Right ventricle myocardium superior (tissue), 1 donor: ENCODE measurements at places on chromosomes 13 and 19.

DNA sequence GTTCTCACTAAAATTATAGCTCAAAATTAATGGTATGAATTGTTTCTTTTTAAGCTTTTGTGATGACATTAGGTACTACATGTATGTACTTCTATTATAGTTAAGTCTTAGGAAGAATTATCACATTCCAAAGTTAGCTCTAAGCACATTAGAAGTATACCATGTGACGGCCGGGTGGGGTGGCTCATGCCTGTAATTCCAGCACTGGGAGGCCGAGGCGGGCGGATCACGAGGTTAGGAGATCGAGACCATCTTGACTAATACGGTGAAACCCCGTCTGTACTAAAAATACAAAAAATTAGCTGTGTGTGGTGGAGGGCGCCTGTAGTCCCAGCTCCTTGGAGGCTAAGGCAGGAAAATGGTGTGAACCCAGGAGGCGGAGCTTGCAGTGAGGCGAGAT is 1265.1 kb upstream of the SPRY2 start:
- no peak for DNase-seq

DNA sequence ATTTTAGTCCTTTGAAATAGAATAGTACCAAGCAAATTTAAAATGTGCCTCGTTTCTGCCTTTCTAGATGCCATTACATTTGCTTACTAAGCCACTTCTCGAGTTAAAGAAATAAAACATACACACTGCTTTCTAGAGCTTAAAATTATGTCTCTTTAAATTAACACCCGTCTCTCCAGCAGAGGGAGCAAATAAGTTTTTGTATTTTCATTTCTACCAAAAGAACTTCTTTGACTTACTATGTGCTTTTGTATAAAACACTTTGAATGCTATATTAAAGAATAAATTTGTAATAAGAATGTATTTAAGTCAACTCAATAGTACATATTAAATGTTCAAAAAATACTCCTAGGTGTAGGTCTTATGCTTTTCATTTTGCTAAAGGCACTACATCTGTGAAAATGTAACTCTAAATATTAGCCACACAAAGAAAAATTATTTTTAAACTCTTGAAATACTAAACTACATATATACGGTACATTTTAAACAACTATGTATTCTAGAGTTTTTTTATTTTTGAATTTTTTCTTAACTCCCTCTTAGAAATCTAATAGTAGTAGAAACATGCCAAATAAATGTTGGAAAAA is 269.3 kb upstream of the MIR17HG start:
- DNase-seq, result no peak

GRCh38 chr19:48806818-48807589 is 3.8 kb downstream of the BCAT2 start:
- no peak for DNase-seq

- DNase-seq, result peak; percentile 7
Measured at GRCh38 chr19:49985871-49986270, 24.9 kb upstream of the SIGLEC11 start.

DNA sequence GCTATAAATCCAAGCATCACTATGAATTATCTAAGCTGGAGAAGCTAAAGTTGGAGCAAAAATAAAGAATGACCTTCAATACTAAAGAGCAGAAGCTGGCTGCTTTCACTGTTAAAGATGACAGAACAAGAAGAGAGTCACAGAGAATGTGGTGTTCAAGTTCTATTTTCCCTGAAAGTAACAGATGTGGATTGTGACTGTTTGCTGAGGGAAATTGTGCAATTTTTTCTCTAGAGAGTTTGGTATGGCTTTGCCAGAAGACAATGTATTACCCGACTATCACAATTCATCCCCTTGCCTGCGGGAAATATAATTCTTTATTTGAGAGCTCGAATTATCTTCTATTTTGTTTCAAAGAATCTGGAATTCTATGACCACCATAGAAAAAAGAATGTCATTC is 83.1 kb downstream of the TNFSF13B start:
- no peak for DNase-seq

- DNase-seq, result no peak
Measured at GRCh38 chr13:99997702-99998214, 16.2 kb downstream of the ZIC2 start.

DNA sequence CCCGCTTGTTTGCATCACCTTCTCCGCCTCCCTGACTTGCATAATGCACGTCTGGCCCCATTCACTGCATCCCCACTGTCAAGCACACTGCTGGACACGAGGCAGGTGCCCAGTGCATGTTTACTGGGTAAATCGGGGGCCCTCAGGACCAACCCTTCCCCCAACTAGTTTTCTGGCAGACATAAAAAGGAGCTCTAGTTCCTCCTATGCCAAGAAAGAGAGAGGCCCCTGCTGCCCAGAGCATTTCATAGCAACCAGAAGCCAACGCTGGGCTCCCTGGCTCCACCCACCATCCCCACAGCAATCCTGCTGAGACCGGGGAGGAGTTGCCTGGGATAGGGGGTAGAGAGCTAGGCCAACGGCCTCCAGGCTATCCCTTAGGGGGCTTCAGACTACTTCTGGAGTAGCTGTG is 23.2 kb downstream of the ANKRD27 start:
- peak; percentile 67 for DNase-seq

DNA sequence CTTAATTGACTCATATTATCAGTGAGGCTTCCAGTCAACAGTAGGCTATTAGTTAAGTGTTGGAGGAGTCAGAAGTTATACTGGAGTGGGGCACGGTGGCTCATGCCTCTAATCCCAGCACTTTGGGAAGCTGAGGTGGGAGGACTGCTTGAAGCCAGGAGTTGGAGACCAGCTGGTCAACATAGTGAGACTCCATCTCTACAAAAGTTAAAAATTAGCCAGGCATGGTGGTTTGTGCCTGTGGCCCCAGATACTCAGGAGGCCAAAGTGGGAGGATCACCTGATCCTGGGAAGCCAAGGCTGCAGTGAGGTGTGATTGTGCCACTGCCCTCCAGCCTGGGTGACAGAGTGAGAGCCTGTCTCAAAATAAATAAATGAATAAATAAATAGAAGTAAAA is 53.2 kb downstream of the COMP start:
- no peak for DNase-seq

GRCh38 chr19:15403151-15403531 is 15.6 kb downstream of the AKAP8L start:
- DNase-seq, result no peak

GRCh38 chr13:42794577-42795275 is 13.3 kb downstream of the FAM216B start:
- DNase-seq, result no peak

DNA sequence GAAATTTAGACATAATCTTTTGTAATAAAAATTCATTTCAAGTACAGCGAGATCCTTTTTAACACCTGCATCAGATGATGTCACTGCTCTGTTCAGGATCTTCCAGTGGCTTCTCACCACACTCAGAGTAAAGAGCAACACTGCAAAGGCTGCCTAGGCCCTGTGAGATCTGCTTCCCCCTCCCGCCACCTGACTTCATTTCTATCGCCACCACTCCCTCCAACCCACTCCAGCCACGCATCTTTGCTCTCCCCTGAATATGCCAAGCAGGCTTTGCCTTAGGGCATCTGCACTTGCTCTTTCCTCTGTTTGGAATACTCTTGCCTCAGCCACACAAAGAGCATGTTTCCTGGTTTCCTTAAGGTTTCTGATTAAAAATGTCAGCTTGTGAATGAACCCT is 58.3 kb downstream of the MBNL2 start:
- DNase-seq, result no peak
